ENCODE measurements at places on chromosomes 2 and 18.

DNA sequence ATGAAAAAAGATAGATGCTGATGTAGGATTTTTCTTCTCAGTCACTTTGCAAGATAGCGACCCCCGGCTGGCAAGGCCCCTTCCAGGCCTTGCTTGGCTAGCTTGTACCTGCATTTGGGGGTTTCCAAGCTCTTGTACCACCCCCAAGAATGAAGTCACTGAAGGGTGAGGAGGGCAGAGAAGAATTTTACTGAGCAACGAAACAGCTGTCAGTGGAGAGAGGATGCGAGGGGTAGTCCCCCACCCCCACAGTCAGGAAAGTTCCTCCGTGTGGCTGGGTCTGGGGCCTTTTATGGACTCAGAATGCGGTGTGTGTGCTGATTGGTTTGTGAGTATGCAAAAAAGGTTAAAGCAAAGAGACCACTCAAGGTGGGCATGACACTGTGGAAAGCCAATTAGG lies 382.0 kb downstream of the GPD2 start:
- DNase-seq: no peak

GRCh38 chr2:120736624-120737339 lies 1.1 kb downstream of the GLI2 start:
- no peak for DNase-seq

DNA sequence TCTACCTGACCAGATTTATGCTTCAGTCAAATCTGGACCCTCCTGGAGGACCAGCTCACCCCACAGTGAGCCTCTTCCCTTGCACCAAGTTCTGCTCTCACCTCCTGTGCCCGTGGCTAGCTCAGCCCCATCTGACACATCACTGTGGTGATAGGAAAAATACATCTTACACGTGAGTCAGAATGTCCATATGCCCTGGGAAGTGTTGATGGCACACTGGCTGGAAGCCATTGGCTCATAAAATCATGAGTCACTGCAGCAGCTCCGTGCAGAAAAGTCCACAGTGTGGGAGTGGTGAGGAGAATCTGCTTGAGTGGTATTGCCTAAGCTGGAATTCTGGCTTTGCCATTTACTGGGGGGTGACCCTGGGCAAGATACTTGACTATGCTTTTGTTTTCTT lies 42.6 kb upstream of the RAPGEF4 start:
- DNase-seq: no peak

DNA sequence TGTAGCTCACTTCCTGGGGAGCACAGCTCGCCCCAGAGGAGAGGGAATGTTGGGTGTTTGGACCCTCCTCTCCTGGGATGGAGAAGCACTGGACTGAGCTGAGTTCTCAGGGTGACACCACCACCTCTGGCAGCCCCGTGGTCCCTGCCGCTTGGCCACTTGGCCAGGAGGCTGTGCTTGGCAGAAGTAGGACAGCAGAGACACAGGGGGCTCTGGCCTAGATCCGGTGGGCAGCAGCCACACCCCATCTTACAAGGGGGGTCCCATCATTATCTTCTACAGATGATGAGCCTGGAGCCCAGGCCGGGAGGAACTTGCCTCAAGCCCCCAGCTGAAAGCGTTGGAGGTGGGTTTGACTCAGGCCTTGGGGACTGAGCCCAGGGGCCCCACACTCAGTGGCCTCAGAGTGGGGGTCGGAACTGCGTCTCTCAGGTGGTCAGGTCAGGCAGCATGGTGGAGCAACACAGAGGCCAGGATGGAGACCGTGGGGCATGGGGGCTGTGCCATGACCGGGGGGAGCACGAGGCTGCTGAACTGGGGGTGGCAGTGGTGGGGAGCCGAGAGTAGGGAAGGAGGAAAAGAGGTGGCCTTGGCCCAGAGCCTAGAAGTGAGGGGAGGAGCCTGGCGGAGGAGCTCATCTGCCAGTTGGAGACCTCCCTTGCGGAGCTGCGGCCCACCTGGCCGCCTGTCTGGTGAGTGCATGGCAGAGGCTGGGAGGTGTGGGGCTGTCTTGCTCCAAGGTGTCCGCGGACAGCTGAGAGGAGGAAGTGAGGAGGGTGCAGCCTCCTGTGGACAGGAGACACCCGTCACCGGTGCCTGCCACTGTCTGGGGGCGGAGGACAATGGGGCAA lies 63.6 kb upstream of the HDAC4 start:
- DNase-seq: no peak

- no peak for DNase-seq
These were observed 167.6 kb upstream of the ACAA2 start for GRCh38 chr18:49980896-49981295.

DNA sequence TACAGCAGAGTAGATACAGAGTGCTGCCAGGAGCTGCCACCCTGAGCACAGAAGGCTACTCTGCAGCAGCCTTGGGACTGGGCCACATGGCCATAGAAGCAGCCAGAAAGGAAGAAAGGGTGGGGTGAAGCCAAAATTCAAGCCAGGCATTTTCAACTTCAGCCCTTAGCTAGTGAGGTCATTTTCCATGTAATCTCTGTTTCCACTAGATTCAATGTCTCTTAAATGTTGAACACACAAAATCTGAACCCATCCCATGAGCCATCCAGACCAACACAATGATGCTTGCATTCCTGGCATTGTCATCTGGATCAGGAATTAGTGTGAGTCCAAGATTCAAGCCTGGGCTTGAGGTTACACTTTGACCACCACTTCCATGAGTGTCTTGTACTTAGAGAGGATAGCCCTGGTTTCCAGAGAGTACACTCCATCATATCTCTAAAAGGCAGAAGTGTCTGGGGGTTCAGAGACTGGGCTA lies 243.6 kb downstream of the OSR1 start:
- DNase-seq: no peak

- no peak for DNase-seq
These were observed 48.3 kb upstream of the PLA2R1 start for GRCh38 chr2:160110674-160111239.

DNA sequence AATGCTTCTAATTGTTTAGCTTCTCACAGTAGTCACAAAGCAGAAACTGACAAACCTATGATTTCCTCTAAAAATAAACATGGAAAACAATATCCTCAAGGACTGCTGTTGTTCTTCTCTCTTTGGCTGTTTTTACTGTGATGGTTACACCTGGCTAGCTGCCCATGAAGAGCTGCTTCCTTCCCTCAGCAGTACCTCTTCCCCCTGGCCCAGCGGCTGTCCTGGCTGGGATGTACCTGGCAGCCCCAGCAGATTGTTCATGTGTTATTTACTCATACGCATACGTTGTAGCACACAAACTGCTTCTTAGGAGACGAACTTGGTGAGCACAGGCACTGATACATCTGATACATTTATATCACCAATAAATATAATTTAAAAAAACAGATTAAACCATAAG lies 27.4 kb downstream of the NEMP2 start:
- DNase-seq: no peak

GRCh38 chr2:12163866-12164265 lies 417.4 kb downstream of the LPIN1 start:
- DNase-seq: no peak

GRCh38 chr2:129733041-129733440 lies 246.4 kb upstream of the RAB6C start:
- DNase-seq: no peak

DNA sequence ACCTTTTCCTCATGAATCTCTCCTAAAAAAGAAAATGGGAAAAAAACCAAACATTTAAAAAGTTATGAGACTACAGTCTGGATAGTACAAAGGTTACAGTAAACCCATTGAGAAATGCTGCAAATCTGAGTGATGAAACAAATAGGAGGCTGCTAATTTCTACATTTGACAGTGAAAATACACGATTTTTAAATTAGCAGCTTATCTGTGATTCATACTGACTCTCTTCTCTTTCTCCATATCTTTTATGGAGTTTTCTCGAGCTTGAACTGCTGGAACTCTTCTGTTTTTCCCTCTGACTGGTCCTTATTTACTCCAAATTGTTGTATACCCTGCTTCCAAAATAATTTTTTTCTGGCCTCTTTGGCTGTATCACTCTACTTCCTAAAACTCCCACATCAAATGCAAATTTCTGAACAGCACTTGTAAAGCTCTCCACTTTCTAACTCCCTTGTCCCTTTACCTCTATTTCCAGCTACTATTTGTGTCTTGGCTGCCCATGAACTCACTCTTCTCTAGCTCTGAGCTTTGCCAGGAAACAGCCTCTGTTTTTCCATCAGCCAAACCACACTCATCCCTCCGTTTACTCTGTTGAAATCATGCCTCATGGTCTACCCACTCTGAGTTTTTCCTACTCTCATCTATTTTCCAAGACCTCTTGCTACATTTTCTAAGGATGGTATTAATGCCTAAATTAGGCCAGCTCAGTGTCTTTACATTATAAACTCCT lies 73.7 kb downstream of the RBMS1 start:
- DNase-seq: no peak

DNA sequence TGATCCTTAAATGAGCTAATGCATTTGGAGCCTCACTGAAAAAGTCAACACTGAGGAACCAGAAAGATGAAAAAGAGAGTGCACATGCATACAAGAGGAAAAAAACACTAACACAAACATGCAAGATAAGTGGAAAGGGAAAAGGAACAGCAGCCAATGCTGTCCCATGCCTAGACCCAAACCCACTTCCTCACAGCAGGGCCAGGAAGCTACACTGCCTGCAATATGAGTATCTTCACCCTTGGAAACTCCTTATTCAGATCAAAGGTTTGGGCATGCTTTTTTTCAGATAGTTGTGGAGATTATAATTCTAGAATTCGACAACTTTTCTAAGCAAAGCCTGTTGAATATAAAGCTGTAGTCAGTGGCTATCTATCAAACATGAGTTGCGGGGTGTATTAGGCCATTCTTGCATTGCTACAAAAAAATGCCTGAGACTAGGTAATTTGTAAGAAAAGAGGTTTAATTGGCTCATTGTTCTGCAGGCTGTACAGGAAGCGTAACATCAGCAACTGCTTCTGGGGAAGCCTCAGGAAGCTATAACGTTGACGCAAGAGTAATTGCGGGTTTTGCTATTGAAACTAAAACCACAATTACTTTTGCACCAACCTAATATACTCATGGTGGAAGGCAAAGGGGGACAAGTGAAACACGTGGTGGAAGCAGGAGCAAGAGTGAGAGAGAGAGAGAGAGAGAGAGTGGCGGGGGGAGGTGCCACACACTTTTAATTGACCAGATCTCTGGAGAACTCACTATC lies 138.2 kb downstream of the MBD2 start:
- DNase-seq: no peak

DNA sequence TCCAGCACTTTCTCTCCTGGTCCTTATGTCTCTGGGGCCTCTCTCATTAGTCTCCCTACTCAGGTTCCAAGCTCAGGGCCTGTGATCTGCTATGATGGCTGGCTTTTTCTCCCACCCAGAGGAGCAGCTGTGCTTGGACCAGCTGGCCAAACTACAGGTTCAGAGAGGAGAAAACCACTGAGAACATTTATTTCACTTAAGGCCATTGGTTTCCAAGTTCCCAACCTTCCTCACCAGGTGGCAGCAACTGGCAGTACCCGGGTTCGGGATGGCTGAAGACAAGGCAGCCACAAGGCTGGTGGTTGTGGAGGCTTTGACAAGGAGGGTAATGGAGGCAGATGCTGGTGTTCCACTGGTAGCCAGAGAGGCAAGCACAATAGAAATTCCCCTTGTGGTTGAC lies 29.9 kb upstream of the SELENOI start:
- no peak for DNase-seq

DNA sequence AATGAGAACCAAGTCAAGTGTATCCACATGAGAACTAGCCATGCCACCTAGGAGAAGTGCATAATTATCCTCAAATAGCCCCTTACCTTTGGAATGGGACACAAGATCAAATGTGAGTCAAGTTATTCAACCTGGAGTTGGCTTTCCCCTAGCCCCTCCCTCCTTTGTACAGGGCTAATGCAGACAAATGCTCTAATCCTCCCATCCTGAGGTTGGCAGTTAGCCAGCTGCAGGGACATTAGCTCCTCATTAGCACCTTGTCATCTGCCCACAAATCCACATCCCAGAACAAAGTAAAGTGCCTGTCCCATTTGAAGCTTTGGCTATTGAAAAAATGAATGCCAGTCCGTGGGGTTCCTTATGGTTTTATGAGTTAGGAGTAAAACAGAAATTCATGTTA lies 294.1 kb upstream of the FANCL start:
- no peak for DNase-seq

DNA sequence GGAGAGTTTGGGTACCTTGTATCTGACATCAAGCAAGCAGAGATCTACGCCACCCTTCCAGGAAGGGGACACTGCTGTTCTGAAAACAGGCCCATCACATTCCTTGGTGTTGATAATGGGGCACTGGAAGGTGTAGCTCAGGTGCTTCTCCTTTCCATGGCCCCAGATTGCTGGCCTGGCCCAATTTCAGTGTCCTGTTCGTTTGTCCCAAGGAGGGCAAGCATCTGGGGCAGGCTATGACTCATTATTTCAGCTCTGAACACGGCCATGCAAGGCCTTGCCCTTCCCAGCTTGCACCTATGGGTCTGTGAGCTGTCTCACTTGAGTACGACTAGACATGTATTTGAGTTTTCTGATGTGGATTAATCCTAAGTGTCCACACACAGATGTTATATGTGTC lies 101.5 kb downstream of the FHOD3 start:
- no peak for DNase-seq

DNA sequence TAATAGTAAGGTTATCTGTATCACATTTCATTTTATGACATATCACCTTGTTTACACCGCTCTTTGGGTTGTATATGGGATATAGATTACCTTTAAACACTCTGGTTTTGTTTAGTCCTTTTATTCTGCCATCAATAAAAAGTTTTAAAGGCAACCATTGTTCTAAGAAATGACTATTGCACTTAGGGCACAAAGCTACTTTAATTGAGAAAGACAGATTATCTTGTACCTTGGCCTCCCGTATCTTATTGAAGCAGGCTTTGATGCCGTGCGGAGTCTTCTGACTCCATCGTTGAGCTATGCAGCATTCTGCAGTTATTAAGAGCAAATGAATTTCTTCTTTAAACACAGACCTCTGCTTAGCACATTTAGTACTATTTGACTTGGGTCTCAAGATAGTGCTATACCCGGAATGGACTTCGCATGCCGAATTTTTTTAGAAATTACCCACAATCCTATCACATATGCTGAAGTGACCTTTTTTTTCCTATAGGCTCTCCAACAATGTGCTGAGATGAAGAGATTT lies 16.7 kb downstream of the PKDCC start:
- no peak for DNase-seq
